ENCODE measurements at places on chromosomes 1 and 21. TPM values are rescaled to one million over a fixed set of nuclear protein-coding genes. Genes with fewer than 3 reads are reported as not detected.
A peak's percentile ranks its signal among the peaks of the same experiment; 100 is the strongest.

GRCh38 chr1:235025422-235025984 lies 103.1 kb downstream of the TOMM20 start:
- DNase-seq, result no peak

DNA sequence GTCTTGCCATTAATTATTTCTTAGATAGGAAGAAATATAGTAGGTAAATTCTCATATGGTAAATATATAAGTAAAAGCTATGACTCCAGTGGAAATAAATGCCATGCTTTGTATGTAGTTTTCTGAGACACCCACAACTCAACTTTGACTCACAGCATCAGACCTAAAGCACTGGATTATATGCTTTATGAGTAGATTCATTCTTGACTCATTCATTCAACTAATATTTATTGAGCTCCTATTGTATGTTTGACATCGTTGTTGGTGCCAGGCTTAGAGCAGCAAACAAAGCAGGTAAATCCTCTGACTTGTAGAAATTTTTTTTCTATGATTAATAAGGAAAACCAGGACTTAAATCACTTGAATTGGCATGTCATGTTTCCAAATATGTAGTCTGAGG lies 211.4 kb downstream of the PTPRC start:
- DNase-seq, result no peak

- no peak for DNase-seq
Measured at GRCh38 chr21:15929536-15929935, 199.8 kb downstream of the USP25 start.

GRCh38 chr1:219692981-219693380 lies 80.1 kb upstream of the ZC3H11B start:
- DNase-seq, result peak; percentile 63

- no peak for DNase-seq
Measured at GRCh38 chr1:902802-903201, 20.9 kb upstream of the SAMD11 start.

- DNase-seq, result peak; percentile 34
Measured at GRCh38 chr1:198024782-198025181, 107.6 kb downstream of the LHX9 start.

- no peak for DNase-seq
Measured at GRCh38 chr1:184197831-184198230, 146.3 kb downstream of the TSEN15 start.

Gene OR2L5
- total RNA-seq, result not detected

Gene SPRR1A
- total RNA-seq, result not detected

Gene RUSC1
- 25.1 TPM for total RNA-seq

Gene PLEKHA6
- 0.72 TPM for total RNA-seq

Data from RPMI7951 (cell line).